Anterior cingulate cortex (tissue), 58 donors: ENCODE measurements at places on chromosomes 2 and 18.

DNA sequence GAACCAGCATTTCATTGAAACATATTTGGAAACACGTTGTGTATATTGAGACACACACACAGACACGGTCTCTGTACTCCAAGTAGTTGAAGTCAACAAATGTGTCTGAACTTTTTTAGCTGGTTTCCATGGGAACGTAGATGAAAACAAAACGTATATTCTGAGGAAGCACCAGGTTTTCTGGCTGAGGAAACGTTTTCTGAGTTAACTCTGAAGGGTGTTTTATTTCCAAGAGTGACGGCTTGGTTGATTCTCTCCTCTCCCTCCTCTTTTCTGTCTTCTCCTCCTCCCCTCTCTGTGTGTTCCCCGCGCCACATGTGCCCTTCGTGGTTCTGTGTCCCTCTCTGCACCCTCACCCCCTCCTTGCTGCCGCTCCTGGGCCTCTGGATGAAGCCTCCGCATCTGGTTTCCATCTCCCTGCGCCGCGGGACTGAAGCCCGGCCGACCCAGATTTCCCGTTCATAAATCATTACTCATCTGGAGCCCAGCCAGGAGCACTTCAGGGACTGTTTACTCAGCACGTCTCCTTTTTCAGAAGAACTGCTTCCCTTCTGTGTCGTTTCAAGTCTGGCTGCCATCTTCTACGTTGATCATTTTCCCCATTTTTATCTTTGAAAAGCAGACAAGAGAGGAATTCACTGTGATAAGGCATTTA, 122.7 kb downstream of the COL6A3 start:
- DNase-seq = no peak

GRCh38 chr18:3040881-3041280, 27.9 kb upstream of the LPIN2 start:
- DNase-seq = no peak

DNA sequence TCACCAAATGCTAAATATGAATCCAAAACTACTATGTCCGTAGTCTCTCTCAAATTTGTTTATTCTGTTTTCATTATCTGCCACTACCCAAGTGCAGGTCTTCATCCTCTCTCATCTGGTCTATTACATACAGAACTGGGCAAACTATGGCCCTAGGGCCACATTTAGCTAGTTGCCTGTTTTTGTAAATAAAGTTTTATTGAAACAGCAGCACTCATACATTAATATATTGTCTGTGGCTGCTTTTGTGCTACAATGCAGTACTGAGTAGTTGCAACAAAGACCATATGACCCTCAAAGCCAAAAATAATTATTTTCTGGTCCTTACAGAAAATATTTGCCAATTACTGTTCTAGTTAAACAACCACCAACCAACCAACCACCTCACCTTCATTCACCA, 172.2 kb upstream of the NCKAP5 start:
- no peak for DNase-seq

GRCh38 chr2:3265981-3266924, 111.4 kb downstream of the EIPR1 start:
- no peak for DNase-seq
